Caco-2 (cell line): ENCODE measurements at places on chromosomes 2 and 18. TPM values are rescaled to one million over a fixed set of nuclear protein-coding genes. Genes with fewer than 3 reads are reported as not detected.

The TSHZ1 gene
- 3.4 and 4.4 TPM in 2 replicates for total RNA-seq

The KLHL29 gene
- total RNA-seq: 0.61 and 0.81 TPM in 2 replicates

The NOSTRIN gene
- total RNA-seq: 9.6 and 9.8 TPM in 2 replicates

The COL4A3 gene
- 4.2 and 4.7 TPM in 2 replicates for total RNA-seq

The CNTNAP5 gene
- total RNA-seq: 0.07 and 0.14 TPM in 2 replicates

The SIX2 gene
- 0.88 and 1.9 TPM in 2 replicates for total RNA-seq

The RAB6D gene
- 0.23 and 0.39 TPM in 2 replicates for total RNA-seq

The ZSWIM2 gene
- total RNA-seq: not detected in 2 replicates

The ERICH2 gene
- total RNA-seq: 3.1 and 3.3 TPM in 2 replicates

The GAD1 gene
- 14.7 and 18.5 TPM in 2 replicates for total RNA-seq
